ENCODE measurements at places on chromosomes 12 and 14.

DNA sequence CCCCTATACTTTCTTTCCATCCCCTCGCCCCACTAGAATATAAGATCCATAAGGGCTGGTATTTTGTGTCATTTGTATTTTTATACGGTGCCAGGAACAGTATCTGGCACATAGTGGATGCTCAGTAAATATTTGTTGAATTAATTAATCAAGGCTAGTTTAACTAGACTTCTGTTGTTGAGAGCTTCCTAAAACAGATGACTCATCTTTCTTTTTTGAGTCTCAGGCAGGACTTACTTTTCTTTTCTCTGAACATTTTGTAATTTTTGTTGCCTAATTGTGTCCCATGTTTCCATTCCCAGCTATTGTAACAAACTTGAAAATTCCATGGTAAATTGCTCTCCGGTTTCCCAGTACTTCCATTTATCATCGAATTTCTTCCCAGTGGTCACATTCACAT is 16.7 kb downstream of the STK38L start:
- no peak for DNase-seq

DNA sequence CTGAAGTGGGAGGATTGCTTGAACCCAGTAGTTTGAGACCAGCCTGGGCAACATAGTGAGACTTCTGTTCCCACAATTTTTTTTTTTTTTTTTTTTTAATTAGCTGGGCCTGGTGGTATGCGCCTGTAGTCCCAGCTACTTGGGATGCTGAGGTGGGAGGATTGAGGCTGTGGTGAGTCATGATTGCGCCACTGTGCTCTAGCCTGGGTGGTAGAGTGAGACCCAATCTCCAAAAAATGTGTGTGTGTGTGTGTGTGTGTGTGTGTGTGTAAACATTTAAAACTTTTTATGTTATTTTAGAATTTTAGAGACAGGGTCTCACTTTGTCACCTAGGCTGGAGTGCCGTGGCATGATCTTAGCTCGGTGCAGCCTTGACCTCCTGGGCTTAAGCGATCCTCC is 6.8 kb downstream of the PPP1R36 start:
- DNase-seq, result no peak

DNA sequence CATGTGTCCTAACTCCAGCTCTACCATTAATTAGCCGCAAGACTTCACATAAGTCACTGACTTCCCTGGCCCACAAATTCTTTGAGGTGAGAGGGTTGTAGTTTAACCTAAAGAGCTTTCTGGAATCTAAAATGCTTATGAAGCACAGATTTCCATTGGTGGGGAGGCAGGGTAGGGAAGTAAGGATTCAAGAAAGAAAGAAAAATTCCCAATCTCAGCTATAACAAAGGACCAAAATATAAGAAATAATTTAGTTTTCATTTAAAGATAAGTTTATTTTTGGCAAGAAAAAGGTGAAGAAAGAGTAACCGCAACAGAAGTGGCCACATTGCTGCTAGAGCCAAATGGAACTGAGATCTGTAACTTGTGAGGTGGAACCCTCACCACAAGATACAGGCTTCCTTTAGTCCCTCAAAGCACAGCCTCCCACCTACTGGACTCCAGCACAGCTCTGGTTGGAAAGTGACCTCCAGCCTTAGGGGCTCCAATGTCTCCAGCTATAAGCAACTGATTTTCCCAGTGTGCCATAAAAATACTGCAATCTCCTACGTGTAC is 23.6 kb downstream of the DAD1 start:
- no peak for DNase-seq

- no peak for DNase-seq
These were observed 58.8 kb upstream of the FBRSL1 start for GRCh38 chr12:132430838-132431774.

- no peak for DNase-seq
These were observed 4.4 kb upstream of the PLEKHD1 start for GRCh38 chr14:69480136-69480535.

DNA sequence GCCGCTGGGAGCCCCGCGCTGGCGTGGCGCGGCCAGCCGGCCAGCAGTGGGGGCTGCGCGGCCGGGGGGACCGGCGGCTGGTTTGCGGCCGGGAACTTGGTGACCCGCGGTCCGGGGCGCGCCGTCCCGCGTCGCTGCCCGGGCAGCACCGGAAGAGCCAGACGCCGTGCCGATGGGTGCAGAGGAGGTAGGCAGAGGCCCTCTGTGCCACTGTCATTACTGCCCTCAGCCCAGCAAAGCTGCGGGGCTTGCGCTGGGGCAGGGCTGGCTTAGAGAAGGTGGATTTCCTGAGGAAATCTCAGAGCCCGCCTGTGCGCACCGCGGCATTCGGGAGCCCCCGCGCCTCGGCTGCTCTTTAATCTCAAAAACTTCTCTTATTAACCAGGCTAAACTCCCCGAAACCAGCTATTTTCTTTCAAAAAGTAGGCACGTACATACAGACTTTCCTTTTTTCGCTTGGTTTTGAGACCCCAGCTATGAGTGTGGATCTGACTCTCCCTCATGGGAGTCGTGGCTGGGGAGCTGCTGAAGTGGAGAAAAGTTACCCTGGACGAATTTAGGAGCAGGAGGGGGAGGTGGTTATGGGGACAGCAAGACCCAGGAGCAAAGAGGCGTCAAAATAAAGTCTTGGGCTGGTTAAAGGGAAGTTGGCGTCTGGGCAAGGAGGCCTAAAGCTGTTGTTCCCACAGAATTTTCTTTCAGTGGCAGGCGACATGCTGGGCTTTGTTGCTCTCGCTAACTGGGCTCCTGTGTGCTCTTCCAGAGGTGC is 802 bp downstream of the SUSD6 start:
- DNase-seq, result no peak

DNA sequence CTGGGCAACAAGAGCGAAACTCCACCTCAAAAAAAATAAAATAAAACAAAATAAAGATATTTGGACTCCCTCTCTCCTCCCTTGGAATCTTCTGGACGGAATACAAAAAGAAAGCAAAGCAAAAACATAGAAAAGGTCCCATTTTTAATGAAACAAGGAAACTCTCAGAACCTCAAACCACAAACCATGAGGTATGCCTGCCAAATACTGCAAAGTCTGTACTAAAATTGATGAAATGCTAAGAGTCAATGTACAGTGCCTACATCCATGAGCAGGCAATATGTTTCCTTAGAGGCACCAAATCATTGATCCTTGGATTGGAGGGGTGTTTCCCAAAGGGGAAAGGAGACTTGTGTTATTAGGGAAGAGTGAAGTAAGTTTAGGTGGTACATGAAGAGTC is 8.2 kb upstream of the RPS6KA5 start:
- DNase-seq, result no peak

DNA sequence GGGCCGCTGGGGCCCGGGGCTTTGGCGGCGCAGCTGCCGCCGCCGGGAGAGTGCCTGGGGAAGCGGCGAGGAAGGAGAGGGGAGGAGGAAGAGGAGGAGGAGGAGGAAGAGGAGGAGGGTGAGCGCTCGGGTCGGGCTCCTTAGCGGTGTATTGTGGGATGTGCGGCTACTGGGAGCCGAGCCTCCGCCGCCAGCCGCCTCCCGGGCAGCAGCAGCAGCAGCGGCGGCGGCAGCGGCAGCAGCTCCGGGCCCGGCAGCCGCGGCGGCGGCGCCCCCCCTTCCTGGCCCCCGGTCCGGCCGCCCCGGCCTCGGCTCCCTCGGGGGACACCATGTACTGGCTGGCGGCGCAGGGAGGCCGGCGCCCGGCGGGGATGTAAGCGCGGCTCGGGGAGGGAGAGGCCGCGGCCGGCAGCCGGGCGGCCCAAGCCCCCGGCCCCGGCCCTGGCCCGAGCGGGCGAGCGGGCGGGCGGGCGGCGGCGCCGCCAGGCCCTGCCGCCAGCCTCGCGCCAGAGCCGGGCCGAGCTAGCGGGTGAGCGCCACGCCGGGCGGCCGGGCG is at the start of gene SETD1B:
SETD1B (plus strand) TSS at position 149 of the 556 bp plus-strand sequence. CDS start 729 bp downstream, outside the sequence.
- peak; percentile 72 for DNase-seq

DNA sequence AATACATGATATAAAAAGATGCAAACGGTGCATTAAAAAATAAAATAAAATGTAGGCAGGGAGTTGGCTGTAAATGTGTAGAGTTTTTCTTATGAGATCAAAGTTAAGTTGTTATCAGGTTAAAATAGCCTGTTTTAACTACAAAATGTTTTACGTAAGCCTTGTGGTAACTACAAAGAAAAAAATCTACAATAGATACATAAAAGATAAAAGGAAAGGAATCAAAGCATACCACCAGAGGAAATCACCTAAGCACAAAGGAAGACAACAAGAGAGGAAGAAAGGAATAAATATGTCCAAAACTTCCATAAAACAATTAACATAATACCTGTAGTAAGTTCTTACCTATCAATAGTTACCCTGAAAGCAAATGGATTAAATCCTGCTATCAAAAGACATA is 12.2 kb downstream of the NELL2 start:
- no peak for DNase-seq

DNA sequence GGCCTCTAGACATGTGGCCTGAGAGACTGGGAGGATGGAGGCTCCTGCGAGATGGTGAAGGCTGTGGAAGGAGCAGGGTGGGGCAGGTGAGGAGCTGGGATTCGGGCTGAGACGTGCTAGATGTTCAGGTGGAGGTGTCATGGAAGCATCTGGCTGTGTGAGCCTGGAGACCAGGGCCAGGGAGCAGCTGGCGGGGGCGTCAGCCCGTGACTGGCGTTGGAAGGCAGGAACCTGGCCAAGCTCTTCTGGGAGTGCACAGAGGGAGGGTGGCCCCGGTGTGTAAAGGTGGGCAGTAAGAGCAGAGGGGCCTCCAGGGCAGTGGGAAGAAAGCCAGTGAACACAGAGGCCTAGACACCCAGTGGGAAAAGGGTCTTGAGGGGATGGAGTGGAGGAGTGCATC is 55.1 kb upstream of the RD3L start:
- DNase-seq, result no peak

GRCh38 chr14:105192866-105193731 is 12.0 kb upstream of the NUDT14 start:
- no peak for DNase-seq

DNA sequence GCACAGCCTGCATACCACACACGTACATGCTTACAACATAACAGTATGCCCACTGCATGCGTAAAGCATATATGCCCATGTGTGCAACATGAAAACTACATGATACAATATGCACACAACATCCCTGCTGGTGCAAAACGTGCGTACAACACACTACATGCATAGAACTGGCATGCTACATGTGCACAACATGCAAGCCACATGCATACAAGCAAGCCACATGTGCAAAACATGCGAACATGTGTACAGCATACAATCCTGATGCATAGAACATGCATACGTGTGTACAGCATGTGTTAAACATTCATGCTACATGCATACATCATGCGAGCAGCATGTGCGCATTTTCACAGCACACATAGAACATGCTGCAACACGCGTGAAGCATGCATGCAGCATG is 8.4 kb upstream of the TMTC1 start:
- no peak for DNase-seq

GRCh38 chr14:66254038-66254437 is 232.1 kb upstream of the CCDC196 start:
- DNase-seq, result no peak

GRCh38 chr14:106268013-106268727 is 741.8 kb downstream of the TMEM121 start:
- no peak for DNase-seq

GRCh38 chr12:19222558-19222957 is 93.0 kb downstream of the PLEKHA5 start:
- no peak for DNase-seq

DNA sequence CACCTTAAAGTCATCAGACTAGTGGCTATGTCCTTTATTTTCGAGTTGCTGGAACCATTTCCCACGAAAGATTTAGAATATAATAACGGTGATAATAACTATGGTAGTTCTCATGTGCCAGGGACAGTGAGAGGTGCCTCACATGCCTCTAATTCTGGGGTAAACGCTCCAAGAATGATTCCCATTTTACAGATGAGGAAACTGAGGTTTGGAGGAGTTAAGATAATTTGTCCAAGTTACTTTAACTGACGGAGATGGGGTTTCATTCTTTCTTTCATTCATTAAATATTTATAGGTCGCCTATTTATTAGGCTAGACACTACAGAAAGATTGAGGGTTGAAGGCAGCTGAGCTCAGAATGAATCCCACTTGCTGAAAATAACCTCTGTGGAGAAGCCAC is 30.7 kb upstream of the FOS start:
- DNase-seq, result no peak

- DNase-seq, result no peak
These were observed 15.1 kb downstream of the FRMD6 start for GRCh38 chr14:51666826-51667225.

- DNase-seq, result no peak
These were observed 981.0 kb downstream of the TMEM121 start for GRCh38 chr14:106507354-106507753.

- DNase-seq, result no peak
These were observed 550.9 kb downstream of the BCL11B start for GRCh38 chr14:98721061-98721460.

GRCh38 chr12:51863363-51863932 is 14.9 kb upstream of the FIGNL2 start:
- no peak for DNase-seq

DNA sequence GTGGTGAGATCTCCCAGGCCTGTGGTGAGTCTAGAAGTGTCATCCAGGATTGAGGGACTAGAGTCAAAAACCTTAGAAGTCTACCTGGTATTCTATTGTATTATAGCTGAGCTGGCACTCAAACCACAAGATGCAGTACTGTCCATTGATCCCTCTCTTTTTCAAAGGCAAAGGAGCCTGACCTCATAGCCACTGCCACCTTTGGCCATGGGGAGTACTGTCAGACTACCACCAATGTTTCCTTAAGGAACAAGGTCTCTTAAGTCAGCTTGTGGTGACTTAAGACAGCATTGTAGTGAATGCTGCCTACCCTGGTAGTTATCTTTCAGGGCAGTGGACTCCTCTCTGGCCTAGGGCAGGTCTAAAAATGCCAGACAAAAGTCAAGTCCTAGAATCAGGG is 878.0 kb upstream of the MDGA2 start:
- DNase-seq, result no peak

GRCh38 chr14:101957406-101958234 is 6.8 kb upstream of the DYNC1H1 start:
- no peak for DNase-seq

DNA sequence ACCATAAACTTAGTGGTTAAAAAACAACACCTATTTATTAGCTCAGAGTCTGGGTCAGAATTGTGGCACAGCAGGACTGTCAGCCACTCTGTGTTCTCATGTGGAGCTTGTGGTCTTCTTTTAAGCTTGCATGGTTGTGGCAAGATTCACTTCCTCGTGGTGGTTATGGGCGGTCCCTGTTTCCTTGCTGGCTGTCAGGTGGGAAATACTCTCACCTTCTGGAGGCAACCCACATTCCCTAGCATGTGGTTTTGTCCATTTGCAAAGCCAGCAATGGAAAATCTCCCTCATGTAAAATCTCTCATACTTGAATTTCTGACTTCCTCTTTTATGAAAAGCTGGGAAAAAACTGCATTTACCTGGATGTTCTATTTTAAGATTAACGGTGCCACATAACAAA is 229.8 kb downstream of the ALX1 start:
- DNase-seq, result no peak

Data from head of caudate nucleus (tissue), 42 donors.